SW 1271 (cell line): ENCODE measurements at places on chromosomes 3 and 15.
A peak's percentile ranks its signal among the peaks of the same experiment; 100 is the strongest.

GRCh38 chr3:126211569-126211968 lies 31.2 kb upstream of the ALDH1L1 start:
- DNase-seq, result no peak

DNA sequence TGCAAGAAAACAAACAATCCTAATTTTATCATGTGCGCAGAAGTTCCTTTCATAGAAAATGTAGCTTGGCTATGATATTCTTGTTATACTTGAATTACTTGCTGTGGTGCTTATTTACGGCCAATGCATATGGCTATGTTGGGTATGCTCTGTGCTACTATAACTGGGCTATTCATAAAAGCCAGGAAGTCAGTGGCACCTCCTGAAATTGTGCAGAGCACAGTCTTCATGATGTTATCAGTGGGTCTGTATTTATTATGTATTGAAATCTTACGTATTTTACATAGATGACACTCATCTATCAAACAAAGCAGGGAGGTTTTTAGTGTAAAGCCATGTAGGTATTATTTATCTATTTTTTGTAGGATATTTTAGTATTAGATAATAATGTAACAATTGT lies 196.5 kb upstream of the NAALADL2 start:
- no peak for DNase-seq

DNA sequence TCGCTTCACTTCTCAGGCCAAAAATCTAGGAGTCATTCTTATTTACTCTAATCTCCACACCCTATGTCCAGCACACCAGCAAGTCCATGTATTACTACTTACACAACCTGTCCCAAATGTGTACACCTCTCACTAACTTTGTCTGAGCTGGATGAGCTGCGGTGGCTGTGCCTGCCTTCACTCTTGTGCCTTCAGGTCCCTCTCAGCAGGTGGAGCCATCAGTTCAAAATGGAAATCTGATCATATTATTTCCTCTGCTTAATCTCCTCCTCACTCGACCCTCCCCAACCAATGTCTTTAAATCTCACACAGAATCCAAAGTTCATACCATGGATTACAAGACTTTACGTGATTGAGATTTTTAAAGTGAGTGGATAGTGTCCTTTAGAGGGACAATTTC lies 82.8 kb downstream of the SSR3 start:
- DNase-seq, result no peak

DNA sequence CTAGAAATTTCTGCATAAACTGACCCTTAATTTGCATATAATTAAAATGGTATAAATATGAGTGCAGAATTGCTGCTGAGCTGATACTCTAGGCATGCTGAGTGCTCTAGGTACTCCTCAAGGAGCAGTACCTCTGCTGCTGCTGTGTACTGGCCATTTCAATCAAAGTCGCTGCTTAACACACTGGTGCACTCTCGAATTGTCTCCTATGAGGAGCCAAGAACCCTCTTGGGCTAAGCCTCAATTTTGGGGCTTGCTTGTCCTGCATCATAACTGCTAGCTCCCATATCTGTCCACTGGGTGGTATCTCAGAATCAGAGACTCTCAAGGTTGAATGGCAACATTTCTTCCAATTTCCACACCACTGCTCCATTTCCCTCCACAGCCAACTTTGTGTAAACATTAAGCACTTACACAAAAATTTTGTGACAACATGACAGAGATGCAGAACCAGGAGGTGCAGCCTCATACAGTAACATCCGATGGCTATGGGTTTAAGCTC lies 82.5 kb downstream of the XXYLT1 start:
- no peak for DNase-seq

DNA sequence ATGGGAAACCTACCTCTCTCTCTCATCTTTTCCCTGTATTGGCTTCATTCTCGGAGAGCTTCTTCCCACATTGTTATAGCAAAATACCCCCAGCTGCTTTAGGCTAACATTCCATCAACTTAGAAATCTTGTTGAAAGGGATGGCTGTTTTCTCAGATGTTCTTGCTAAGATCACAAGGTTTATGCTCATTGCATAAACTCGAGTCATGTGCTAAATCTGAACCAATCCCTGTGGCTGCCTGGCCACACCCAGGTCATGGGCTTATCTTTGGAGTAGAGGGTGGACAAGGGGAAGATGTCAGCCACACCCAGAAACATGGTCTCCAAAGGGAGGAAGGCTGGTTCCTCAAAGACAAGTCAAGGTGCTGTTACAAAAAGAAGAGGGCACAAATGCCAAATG lies 150.6 kb upstream of the UMPS start:
- DNase-seq, result no peak

DNA sequence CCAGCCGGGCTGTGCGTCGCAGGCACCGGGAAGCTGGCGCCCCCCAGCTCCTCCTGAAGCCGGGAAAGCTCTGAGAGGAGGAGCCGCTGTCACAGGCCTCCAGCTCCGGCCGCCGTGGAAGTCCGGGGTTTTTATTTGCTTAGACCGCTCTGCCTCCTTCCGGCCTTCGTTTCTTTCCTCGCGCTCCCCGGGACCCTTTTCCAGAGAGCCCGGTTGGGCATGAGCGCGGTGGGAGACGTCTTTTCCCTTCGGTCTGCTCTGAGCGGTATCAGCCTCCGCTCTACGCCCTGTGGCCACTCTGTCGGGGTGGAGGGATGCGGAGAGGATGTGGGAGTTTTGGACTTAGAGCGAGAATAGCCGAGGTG lies 559 bp downstream of the SENP5 start:
- DNase-seq, result no peak

GRCh38 chr15:62472616-62473299 lies 307.7 kb upstream of the C2CD4B start:
- no peak for DNase-seq

DNA sequence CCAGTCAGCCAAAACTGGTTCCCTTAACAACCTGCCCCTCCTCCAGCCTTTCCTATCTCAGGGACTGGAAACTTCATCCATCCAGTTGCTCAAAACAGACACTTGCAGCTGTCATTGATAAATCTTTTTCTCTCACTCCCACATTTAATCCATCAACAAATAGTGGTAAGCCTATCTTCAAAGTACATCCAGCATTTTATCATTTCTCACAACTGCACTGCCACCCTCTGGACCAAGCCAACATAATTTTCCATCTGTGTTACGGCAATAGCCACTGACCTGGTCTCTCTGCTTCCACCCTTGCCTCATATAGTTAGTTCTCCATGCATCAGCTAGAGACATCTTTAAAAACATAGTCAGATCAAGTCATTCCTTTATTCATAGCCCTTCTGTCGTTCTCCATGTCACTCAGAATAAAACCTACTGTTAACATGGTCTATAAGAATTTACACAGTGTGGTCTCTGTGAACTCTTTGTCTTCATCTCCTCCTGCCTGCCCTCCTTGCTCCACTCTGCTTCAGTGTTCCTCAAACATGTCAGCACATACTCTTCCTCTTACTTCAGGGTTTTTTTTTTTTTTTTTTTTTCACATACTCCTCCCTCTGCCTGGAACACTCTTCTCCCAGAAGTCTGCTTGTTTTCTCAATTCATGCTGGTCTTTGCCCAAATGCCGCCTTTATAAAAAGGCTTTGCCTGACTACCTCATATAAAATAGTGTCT lies 102.5 kb upstream of the COL6A5 start:
- DNase-seq, result peak; percentile 8

DNA sequence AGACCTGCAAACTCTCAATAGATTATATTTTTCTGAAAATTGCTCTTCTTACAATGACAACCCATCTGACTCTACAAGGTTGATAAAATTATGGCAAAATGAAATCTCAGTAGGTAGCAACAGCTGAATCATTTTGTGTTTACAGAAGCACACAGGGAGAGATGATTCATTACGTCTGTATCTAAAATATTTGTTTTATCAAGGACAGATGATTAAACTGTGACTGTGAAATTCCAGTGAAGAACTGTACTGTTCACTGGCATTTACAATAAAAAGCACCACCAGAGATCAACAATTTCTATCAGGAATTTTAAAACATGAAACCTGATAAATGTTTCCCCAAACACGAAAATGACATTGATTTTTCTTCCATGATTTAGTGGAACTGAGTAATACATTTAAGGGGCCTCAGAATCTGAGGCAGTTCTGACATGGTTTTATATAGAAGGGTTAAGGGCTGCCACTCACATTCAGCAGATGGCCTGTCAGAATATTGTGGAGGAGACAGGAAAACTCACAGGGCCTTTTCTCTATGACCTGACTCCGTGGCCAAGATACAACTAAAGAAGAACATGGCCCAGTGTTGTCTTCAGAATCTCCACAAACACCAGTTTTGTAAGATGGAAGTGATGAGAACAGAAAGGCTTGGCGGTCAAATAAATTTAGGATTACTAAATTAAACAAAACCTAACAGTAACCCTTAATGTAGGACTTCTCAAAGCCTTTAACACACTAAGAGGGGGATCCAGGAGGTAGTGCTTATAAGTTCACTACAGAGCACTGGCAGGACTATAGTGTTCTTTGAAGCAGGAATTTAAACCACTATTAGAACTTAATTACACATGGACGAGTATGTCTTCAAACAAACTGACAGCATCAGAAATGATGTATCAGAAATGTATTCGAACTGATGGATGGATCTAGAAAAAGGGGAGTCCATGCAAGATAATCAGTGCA lies 25.9 kb downstream of the RAD18 start:
- DNase-seq, result peak; percentile 98

GRCh38 chr3:37671926-37672325 lies 189.8 kb upstream of the CTDSPL start:
- no peak for DNase-seq

DNA sequence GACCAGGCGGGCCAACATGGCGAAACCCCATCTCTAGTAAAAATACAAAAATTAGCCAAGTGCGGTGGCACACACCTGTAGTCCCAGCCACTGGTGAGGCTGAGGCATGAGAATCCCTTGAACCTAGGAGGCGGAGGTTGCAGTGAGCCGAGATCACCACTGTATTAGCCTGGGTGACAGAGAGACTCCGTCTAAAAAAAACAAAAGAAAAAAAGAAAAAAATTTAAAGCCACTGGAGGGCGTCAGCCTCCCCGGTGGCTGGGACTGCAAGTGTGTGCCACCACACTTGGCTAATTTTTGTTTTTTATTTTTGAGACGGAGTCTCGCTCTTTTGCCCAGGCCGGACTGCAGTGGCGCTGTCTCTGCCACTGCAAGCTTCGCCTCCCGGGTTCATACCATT lies 7.9 kb downstream of the RTF1 start:
- DNase-seq, result no peak

GRCh38 chr3:11909726-11910125 lies 63.0 kb upstream of the TAMM41 start:
- no peak for DNase-seq

DNA sequence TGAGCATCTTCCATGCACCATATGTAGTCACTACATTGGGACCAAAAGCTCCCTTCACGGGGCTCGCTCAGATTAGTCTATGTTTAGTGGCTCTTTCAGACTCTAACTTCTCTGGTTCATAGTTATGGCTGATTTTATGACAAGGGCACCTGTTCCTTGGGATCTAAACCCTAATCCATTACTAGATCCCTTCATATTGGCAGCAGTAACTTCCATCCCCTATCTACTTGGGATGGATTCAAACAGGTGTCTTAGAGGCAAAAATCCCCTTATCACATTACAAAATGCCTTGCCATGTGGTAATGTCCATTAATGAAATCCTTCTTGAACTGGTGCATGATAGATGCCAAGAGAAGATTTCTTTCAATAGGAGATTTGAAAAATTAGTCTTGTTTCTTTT lies 96.7 kb upstream of the TP63 start:
- no peak for DNase-seq

DNA sequence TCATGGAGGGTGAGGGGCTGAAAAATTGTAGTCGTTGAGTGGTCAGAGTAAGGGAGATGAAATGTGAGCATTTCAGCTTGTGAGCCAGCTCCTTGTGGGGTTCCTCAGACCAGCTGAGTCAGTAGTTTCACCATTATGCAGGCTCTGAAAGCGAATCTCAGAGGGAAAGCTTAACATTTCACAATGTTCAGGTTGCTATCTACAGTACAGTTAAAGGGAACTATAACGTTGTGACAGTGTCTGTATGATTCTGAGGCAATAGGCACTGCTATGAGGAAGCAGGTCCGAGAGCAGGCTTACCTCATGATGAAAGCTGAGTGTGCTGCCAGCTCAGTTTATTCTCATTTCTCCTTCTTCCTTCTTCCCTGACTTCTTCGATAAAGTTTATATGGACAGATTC lies 469.6 kb downstream of the EDEM1 start:
- no peak for DNase-seq

- DNase-seq, result no peak
These were observed 361 bp downstream of the SEMA3F start for GRCh38 chr3:50155491-50155878.

DNA sequence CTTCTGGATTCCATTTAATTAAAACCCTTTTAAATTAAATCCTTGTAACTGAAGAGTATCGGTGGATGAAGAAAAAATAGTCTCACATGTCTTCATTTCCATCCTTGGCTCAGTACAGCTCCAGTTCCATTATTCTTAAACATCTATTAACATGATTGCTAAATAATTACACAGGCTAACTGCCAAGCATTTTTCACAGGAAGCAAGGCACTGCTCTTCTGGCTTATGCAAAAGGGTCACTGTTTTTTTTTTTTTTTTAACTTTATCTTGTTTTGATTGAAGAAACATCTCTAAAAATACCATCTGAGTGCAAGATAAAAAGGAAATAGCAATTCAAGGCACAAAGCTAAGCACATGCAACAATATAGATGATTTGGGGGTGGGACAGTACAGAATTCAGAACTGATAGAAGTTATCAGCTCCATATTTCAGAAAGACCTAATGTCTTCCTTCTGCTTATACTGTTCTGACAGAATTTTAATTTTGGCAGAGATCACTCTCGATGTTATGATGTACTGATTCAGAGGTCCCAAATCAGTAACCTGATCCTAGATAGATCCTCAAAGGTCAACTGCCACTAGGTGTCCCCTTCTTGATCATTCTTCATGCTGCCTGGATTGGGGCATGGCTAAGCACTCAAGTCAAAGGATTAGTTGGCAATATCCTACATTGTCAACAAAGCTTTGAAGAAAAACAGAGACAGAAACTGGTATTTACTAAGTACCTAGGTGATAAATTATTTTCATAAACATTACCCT lies 57.8 kb upstream of the ACTC1 start:
- no peak for DNase-seq

DNA sequence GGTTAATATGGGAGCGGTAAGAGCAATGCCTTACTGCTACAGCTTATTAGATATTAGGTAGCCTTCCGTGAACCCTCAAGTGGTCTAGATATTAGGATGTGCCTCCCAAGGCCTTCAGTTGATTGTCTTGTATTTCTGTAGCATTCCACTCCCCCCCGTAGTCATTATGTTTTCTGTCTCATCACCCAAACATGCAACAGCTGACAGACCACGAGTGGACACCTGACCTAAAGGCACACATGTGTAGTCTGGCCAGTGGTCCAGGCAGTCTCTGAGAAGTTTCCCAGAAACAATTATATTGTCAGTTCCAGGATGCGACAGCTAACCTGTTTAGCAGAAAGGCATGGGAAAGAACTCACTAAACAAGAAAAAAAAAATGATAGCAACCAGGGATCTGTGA lies 1000.9 kb downstream of the AGBL1 start:
- DNase-seq, result no peak

- peak; percentile 20 for DNase-seq
These were observed 245.0 kb upstream of the TOPAZ1 start for GRCh38 chr3:43996379-43997301.

DNA sequence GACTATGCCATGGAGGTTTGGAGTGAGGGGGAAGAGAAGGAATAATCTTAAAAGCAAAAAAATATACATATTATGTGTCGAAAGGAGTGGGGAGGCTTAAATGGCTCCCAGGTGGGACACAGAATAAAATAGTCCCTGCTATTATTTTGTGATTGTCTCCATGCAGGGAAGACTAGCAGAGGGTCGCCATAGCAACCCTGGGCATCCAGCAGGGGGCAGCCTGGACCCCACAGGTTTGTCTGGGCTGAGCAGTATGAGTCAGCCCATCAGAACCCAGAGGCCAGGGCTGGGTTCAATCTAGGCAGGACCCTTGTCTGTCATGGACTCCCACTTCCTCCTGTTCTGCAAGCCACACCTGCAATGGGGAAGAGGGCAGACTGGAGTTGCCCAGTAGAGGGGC lies 17.6 kb upstream of the LINGO1 start:
- no peak for DNase-seq
